ENCODE measurements at places on chromosomes 11 and 22. TPM values are rescaled to one million over a fixed set of nuclear protein-coding genes. Genes with fewer than 3 reads are reported as not detected.

DNA sequence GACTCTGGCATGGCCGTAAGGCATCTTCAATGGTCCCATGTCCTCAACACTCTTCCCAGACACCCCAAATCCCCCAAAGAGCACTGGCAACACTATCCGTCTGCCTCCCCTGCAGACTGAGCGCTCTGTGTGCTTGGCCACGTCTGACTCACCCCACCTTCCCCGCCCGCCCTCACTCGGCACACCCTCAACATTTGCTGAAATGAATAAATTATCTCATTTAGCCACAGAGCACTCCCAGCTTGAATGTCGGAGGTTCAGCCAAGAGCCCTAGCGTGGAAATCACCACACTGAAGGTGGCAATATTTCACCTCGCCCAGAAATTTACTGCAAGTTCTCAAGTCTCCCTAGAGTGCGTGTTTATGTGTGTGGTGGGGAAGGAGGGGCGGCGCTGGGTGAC is 46.6 kb upstream of the TCF20 start:
- peak; percentile 68 for ATAC-seq

GRCh38 chr11:38014405-38014804 is 1416.4 kb upstream of the RAG2 start:
- no peak for ATAC-seq

- no peak for ATAC-seq
Observed at GRCh38 chr22:25360411-25360810, 141.0 kb downstream of the CRYBB2 start.

- ATAC-seq, result no peak
Observed at GRCh38 chr11:46402957-46403902, 11.7 kb upstream of the CHRM4 start.

- peak; percentile 53 for ATAC-seq
Observed at GRCh38 chr22:38700270-38700788, 414 bp downstream of the JOSD1 start.

DNA sequence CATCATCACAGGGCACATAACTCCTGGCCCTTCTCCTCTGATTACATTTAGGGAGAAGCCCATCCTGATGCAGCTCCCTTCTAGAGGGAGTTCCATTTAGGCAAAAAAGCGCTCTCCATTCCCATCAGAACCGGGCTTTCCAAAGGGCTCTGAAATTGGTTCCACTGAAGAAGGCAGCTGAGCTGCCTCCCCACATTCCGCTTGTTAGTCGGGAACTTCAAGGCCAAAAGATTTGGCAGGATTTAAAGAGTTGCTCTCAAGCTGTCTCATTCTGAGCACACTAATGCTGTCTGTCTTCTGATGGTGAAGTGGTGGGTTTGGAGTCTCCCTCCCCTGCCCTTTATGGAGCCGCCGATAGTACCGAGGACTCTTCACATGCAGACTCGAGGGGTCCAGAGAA is 26.6 kb upstream of the CABP7 start:
- ATAC-seq, result no peak

Gene C22orf15
- total RNA-seq, result not detected

DNA sequence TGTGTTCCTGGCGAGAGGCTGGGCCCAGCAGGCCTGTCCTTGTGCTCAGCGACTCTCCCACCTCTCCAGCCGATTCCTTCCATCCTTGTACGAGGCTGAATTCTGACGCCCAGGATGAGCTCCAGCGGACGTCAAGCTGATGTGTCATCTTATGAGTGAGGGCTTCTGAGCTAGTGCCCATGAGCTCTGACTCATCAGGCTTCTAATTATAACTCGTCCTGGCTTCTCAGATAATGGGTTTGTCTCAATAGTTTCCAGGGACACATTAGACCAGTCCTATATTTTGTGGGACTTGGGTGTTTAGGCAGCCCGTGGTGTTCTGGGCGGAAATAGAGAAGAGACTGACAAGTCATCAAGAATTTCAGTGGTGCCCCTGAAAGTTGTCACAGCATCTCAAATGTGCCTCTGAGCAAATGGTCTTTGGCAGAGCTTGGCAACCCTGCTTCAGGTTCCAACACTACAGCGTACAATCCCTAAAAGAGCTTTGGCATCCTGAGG is 108.2 kb upstream of the CD44 start:
- peak; percentile 89 for ATAC-seq

GRCh38 chr22:37234736-37235711 is 9.0 kb downstream of the RAC2 start:
- no peak for ATAC-seq

GRCh38 chr11:129946965-129947364 is 51.6 kb upstream of the NFRKB start:
- ATAC-seq, result no peak

DNA sequence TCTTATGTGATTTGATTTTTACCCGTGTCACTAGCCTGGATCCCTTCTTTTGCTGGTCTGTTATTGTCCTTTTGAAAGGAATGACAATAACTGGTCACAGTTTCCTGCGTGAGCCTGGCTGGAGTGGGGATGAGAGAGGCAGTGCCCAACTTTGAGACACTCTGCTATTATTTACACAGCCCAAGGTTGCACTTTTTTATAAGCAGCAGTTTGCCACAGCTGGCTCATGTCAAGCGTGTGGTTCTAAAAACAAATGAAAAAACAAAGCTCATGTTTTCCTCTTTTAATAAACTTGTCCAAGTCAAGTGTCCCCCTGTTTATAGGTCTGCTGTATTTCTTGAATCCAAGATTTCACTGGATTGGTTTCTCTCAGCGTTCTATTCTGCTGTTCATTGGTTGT is 201.3 kb downstream of the GRIK4 start:
- ATAC-seq, result no peak

Gene CHRM4
- 0.69 TPM for total RNA-seq

- no peak for ATAC-seq
Observed at GRCh38 chr11:78946945-78947902, 372.6 kb upstream of the NARS2 start.

DNA sequence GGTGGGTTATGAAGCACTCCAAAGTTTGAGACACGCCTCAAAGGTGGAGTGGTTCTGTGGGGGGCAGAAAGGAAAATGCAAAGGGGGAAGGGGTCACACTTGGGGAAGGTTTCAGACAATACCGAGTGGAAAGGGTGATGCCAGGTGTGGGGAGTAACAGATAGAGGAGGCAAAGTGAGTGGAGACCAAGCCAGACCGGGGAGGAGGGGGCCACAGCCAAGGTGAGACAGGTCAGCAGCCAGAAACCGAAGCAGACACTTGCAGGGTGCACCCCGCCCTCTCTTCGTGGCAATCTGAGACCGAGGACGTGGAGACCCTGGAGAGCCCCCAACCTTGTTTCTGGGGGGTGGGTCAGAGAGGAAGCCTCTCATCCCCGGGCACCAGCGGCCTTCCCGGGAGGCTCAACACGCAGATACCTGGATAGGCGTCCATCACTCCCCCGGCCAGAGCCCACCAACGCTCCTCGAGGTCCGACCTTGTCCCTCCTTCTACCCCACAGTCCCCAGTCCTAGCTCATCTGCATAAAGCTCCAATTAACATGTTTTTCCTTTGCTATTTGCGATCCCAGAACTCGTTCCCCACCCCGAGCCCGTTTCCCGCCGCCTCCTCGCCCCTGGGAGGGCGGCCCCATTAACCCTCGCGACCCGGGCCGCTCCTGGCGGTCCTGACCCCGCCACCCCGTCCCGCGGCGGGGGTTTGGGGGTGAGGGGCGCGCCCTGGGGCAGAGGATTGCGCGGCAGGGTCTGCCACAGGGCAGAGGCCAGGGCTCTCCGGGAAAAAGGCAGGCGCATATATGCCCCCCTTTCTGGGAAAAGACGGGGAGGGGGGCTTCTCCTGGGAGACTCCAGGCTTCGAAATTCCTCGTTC is 21.8 kb downstream of the RTN4RL2 start:
- ATAC-seq, result no peak

GRCh38 chr11:47538741-47539565 is 14.0 kb downstream of the CELF1 start:
- no peak for ATAC-seq

- ATAC-seq, result no peak
Observed at GRCh38 chr11:40037005-40037404, 1422.4 kb downstream of the LRRC4C start.

- no peak for ATAC-seq
Observed at GRCh38 chr11:108994887-108995286, 330.0 kb downstream of the DDX10 start.

Gene GLB1L2
- 7.6 TPM for total RNA-seq

DNA sequence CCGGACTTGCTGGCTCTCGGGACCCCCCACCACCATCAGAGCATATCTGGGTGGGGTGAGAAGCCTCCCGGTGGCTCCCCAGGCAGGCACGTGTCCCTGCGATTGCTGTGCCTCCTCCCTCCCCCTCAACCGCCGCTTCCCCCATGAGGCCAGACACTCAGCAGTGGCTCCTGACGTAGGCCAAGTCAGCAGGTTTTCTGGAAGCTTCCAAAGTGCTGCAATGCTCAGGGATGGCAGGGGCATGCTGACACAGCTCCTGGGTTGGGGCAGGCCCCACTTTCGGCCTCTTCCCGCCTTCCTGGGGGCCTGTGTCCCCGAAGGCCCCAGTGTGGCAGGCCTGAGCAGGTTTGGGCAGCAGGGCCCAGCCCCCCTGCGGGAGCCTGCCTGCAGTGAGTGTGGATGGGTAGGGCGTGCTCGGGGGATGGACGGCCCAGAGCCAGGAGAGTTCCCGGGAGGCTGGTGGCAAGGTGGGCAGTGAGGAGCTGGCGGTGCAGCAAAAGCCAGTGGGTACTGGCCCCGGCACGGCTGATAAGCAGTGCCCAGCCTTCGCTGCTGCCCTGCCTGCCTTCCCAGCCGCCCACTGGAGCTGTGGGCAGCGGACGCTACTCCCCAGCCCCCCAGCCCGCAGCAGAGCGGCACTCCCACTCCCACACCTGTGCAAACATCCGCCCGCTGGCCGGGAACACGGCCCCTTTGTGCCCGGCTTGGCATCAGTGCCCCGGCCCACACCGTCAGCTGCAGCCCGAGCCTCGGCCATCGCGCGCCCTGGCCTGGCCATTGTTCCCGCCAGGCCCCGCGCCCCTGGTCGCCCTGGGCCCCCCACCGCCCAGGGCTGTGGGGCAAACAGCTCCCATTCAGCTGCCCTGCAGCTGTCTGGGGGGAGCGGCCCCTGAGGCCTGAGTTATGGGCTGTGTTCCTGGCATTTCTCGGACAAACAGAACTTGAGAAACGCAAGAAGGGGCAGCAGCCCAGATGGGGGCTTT is 125.0 kb downstream of the KCNQ1OT1 start:
- no peak for ATAC-seq

DNA sequence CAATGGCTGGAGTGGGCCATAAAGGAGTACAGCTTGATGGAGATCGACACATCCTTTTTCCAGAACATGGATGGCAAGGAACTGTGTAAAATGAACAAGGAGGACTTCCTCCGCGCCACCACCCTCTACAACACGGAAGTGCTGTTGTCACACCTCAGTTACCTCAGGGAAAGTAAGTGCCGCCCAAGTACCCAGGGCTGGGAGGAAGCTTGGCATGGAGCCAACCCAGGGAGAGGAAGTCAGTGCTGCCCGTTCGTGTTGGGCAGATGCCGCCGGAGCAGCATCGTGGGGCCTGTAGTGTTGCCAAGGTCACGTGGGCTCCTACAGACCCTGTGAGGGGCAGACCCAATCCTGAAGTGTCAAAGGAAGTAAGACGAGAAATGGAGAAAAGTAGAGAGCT is 78.9 kb downstream of the FLI1 start:
- peak; percentile 31 for ATAC-seq

DNA sequence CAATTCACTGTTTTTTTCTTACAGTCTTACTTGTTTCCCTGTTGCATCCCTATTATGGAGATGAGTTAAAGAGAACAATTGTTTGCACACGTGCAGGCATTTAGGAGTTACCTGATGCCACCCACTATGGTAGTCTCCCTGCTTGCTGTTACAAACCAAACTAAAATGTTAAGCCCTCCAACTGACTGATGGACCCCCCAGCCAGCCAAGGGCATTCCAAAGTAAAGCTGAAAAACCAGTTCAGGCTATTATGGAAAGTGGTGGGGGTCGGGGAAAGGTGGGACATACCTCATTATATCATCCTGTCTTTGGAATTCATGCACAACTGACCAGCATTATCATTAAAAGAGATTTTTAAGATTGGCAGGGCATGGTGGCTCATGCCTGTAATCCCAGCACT is 47.0 kb upstream of the GNAZ start:
- no peak for ATAC-seq

GRCh38 chr11:104583857-104584256 is 314.4 kb downstream of the CASP12 start:
- ATAC-seq, result no peak
